ENCODE measurements at places on chromosomes 11 and 22.
A peak's percentile ranks its signal among the peaks of the same experiment; 100 is the strongest.

DNA sequence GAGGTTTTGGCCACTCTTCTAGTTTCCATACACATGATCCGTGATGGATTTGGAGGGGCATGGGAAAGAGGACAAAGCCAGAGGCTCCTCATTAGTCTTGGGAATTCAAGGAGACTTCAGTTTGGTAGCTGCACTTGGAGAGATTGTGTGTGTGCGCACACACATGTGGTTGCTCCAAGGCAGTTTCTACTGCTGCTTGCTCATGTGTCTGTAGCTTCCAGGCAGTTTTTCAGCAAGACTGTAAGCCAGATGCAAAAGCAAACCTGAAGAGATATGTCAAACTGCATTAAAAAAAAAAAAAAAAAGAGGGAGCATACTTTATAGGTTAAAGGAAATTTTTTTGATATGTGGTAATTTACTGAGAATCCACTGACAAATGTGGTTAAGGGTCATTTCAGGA lies 95.7 kb downstream of the OSBP2 start:
- H3K4me1 ChIP-seq = no peaks in the 10 kb centered on the region
- no peak overlapping the region for H3K27ac ChIP-seq
- no peak overlapping the region for H3K4me3 ChIP-seq

DNA sequence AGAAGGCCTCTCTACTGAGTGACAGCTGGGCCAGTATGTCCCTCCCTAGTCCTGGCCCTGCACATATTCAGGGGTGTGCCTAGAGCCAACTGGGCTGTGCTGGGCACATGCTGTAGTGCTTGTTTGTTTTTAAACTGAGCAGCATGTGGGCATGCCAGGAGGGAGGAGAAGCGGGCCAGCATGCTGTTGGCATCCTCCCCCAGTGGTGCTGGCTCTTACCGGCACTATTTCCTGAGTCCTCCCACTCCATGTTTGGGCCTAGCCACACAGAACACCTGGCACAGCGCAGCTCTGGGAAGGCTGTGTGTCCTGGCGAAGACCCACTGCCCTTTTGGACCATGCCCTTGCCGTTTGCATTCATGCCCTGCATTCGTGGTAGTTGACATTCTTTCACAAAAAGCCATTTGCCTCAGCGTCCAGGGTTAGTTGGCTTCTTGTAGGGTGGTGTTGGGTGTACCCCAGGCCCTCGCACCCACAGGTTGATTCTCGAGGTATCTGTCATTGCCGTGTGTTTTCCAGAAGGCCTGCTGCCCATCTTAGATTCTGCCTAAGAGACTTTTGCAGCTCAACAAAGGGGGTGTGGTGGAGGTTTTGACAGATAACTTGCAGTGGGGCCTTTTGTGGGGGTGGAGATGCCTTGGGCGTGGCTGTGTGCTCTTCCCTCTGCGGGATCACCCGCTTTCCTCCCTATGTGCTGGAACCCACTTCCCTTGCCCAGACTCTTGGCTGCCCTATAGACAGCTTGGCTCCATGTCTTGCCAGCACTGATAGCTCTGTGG lies 13.6 kb downstream of the DGCR8 start:
- H3K36me3 ChIP-seq = peaks cover 66% of the 10 kb centered on the region
- H3K4me1 ChIP-seq = peaks cover 4% of the 10 kb centered on the region
- peak; percentile 60 for DNase-seq

DNA sequence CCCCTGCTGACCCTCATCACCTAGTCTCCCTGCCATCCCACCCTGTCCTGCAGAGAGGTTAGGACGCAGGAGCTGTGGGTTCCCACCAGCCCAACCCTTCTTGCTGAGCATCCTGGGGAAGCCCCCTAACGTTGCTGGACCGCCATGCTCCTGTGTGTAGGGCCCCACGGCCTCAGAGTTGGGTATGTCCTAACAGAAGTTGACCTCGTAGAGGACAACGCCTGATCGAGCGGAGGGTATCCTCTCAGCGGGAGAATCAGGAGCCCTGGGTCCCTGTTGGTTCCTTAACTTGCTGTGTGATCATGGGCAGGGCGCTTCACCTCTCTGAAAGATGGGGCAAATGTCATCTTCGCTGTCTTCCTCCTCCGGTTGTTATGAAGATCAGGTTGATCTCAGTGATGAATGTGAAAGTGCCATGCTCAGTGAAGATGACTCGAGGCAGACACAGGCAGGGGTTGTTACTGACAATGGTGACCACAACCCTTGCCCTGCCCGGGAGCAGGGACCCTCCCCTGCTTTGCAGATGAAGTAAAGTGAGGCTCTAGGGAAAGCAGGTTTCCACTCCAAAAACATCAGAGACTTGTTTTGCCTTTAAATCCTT lies 19.3 kb upstream of the CD5 start:
- no peaks in the 10 kb centered on the region for H3K27me3 ChIP-seq
- H3K4me3 ChIP-seq = no peak overlapping the region
- no peak overlapping the region for H3K27ac ChIP-seq
- H3K4me1 ChIP-seq = no peaks in the 10 kb centered on the region
- DNase-seq = no peak

- no peaks in the 10 kb centered on the region for H3K4me1 ChIP-seq
- no peaks in the 10 kb centered on the region for H3K36me3 ChIP-seq
- H3K27ac ChIP-seq = no peak overlapping the region
- DNase-seq = no peak
- H3K4me3 ChIP-seq = no peak overlapping the region
These were observed 7.1 kb upstream of the VWA5A start for GRCh38 chr11:124108156-124108555.

DNA sequence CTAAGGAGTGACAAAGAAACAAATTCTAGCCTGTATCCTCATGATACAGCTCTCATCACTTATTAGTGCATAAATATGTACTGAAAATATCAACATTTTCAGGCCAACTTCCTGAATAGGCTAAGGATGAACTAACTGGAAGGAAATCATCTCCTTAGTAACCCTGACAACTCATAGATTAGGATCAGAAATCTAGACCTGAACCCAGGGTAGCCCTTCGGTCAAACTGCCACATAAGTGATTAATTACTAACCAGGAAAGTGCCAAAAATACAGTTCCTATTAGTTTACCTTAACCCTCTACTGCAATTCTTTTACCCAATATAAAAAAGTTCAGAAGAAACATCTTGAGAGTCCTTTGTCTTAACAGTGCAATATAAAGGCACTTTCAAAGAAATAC lies 40.0 kb downstream of the AMBRA1 start:
- no peak overlapping the region for H3K4me3 ChIP-seq
- H3K27me3 ChIP-seq = no peaks in the 10 kb centered on the region
- H3K4me1 ChIP-seq = peaks cover 40% of the 10 kb centered on the region

DNA sequence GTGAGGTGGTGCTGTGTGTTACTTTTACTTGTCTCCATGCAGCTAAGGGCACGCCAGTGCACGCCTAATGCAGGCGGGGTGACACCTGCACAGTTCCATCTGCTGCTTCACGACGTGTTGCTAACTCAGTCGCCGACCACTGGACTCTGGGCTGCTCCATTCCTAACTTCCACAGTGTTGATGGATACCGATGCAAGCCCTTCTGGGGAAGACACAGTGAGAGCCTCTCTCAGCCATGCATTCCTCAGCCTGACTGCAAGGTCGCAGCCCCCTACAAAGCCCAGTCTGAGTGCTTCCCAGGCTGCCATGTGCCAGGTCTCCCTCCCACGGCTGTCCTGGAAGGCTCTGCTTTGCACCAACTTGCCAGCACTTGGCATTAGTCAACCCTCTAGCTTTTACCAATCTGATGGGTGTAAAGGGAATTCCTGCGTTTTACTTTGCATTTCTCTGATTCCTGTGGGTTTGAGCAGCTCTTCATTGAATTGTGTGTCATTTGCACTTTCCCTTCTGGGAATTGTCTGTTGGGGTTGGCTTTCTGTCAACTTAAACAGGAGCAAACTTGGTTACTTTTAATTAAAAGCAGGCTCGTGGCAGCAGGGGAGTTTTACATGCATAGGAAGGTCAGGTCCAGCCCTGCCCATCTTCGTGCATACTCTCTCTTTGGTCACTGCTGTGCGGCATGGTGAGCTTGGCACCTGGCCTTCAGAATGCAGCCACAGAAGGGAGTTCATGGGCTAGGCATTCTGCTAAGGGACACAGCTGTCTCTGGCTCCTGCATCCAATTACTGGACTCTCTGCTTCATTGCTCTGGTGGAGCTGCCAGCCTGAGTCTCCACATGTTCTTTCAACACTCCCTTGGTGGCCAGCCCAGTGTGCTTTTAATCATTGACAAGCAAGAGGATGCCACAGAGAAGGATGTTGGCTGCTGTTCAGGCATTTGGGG lies 34.6 kb upstream of the SHANK2 start:
- no peaks in the 10 kb centered on the region for H3K36me3 ChIP-seq
- no peak for DNase-seq
- no peak overlapping the region for H3K4me3 ChIP-seq

DNA sequence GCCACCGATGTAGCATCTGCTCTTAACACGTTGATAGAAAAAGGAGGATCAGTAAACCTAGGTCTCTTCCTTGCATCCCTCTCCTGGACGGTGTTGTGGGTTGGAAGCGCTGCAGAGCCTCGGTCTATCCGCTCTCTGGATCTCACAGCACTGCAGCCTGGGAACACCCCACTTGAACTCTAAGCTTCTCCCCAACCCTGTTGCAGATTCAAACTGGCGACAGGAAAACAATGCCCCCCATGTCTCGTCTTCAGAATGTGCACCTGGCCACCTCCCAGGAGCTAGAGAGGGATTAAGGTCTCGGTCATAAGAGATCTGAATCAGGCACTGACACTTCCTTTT lies 454 bp downstream of the TMEM218 start:
- H3K27ac ChIP-seq = peak overlapping the region; percentile 59
- no peaks in the 10 kb centered on the region for H3K36me3 ChIP-seq
- no peak for DNase-seq
- H3K4me3 ChIP-seq = peak overlapping the region; percentile 92
- peaks cover 9% of the 10 kb centered on the region for H3K4me1 ChIP-seq
- no peaks in the 10 kb centered on the region for H3K27me3 ChIP-seq

DNA sequence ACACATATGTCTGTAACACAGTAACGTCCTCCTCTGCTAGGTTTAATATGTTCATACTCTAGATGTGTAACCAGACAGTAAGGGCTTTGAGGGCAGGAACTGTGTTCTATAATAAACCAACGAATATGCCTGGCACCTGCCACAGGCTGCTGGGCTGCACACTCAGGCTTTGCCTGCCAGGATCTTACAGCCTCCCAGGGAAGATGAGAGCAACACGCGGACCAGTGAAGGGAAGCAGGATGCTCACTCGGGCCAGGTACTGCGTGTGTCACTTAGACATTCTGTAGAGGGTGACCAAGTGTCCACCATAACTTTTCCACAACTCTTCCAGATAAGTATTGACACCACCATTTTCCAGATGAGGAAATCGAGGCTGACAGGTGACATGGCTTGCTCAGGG lies 21.7 kb upstream of the BAIAP2L2 start:
- no peak overlapping the region for H3K4me3 ChIP-seq
- H3K27me3 ChIP-seq = no peaks in the 10 kb centered on the region
- peak overlapping the region; percentile 52 for H3K27ac ChIP-seq
- no peak for DNase-seq
- no peaks in the 10 kb centered on the region for H3K4me1 ChIP-seq
